Caki2 (cell line): ENCODE measurements at places on chromosomes 16 and 17. TPM values are rescaled to one million over a fixed set of nuclear protein-coding genes. Genes with fewer than 3 reads are reported as not detected.

DNA sequence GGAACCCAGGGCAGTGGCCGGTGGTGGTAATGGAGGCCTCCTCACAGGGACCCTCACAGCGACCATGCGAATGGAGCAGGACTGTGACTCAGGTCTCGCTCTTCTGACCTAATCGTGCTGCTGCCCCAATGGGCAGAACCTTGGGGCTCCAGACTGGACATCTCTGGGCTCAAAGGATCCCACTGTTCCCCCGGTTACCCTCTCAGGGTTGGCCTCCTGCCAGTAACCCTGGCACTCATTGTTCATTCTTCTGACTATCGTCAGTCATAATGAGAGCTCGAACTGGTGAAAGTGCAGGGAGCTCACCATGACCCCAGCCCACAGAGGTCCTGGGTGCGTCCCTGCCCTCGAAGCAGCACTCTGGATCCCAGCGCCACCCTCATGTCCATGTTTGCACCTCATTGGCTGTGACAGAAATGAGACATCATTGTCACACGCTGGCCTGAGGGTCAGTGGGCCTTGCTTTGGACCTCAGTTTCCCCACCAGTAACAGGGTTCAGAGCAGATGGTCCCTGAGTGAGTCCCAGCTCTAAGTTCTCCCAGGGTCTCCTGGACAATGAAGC is 4.0 kb upstream of the NPRL3 start:
- no peak for DNase-seq

DNA sequence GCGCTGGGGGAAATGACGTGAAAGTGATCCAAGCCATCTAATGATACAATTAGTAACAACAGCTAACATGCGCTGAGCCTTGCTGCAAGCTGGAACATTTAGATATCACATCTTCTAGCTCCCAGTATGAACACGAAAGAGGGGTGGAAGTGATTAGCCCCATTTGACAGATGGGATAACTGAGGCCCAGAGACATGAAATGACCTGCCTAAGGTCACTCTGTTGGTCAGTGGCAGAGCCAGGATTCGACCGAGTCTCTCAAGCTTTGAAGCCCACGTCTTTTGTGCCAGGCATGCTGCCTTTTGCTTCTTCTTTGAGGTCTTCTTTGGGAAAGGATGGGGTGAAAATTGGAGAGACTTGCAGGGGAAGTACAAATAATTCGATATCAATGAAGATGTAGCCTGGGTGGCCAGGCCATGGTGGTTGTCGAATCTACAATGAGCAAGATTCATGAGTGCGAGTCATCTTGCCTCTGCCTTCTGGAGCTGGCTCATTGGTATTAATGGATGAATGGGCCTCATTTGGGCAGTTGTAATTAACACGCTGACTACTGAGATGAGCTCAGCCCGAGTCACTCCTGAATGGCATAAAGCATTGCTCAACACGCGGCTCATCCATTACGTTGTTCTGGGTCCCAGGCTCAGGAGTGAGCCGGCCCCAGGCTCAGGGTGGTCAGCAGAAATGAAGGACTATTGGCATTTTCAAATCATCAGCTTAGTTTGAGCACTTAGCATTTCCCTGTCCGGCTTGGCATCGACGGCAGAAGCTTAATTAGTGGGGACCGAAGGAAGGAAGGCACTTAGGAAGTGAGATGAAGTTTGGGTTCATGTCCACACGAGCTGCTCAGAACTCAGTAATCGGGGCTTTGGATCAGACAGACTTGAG is 28.0 kb upstream of the GPRC5B start:
- DNase-seq = peak; percentile 29

GRCh38 chr16:1378087-1378803 is 26.5 kb downstream of the GNPTG start:
- no peak for DNase-seq

- no peak for DNase-seq
Observed at GRCh38 chr17:77724876-77725615, 233.5 kb upstream of the TNRC6C start.

DNA sequence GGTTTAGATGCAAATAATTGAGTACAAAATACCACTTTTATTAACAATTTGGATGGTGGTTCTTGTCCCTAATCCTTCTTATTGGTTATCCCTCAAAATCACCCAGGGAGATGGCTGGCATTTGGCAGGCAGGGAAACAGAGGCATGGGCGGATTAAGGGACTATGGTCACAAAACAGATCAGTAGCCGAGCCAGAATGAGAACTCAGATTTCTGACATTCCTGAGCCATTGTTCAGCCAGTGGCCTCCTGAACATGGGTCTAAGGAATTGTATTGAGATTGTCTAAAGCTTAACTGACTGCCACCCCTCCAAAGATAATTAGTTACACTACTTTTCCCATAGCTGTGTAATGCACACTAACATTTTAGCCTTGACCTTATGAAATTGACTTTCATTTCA is 88.4 kb downstream of the CHD9NB start:
- no peak for DNase-seq

- no peak for DNase-seq
Observed at GRCh38 chr17:47739150-47739549, 6.1 kb downstream of the TBX21 start.

GRCh38 chr17:32936186-32936893 is 8.4 kb downstream of the TMEM98 start:
- DNase-seq = no peak

GRCh38 chr16:4511441-4512082 is 27.0 kb downstream of the CDIP1 start:
- DNase-seq = peak; percentile 54

DNA sequence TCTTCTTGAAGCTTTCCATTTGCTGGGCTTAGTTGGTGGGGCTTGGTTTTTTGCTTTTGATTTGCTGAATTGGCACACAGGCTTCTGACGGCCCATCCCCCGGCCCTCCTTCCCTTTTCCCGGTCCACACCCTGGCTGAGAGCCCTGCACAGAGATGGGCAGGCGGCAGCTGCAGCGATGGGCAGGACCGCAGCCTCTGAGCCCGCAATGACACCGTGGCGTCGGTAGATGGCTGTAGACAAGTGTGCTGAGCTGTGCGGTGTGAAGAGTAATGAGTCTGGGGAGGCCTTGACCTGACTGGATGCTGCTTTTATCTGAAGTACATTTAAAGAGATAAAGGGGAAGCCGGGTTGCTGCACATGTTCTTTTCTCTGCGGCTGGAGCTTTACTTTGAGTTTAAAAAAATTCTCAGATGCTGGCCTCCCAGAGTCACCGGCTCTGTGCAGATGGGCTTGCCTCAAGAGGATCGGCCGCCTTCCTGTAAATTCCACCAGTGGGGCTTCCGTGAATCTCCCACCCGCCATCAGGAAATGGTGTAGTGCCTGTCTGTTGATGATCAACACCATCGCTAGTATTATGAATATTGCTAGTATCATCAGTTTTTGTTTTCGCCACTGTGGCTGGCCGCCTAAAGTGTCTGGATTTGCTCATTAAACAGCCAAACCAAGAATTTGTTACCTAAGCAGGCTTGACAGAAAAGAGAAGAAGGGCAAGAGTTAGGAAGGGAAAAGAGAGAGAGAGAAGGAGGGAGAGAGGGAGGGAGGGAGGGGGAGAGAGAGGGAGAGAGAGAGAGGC is 245.6 kb upstream of the RBFOX1 start:
- DNase-seq = peak; percentile 41

- DNase-seq = no peak
Observed at GRCh38 chr16:67678354-67679023, 11.9 kb downstream of the C16orf86 start.

DNA sequence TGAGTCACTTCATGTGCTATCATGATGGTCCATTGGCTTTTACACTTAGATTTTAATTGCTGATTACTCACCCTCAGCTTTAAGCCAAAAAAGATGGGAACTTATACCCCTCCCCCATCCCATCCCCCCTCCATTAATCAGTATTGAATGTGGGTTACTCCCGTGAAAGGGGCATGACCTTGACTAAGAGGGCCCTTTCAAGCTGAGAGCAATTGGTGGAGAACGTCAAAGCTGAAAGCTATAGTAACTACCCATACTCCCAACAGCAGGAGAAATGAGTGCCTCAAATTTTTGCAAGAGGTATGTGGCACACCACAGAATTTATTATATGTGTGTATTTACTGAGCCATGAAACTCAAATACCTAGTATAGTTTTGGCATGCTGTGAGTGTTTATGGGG is 99.7 kb upstream of the CDH8 start:
- peak; percentile 90 for DNase-seq

GRCh38 chr16:3822366-3823045 is 58.0 kb downstream of the CREBBP start:
- no peak for DNase-seq

- DNase-seq = no peak
Observed at GRCh38 chr17:2985318-2985717, 78.1 kb downstream of the OR1D5 start.

GRCh38 chr17:38461683-38462082 is 33.4 kb downstream of the ARHGAP23 start:
- no peak for DNase-seq

DNA sequence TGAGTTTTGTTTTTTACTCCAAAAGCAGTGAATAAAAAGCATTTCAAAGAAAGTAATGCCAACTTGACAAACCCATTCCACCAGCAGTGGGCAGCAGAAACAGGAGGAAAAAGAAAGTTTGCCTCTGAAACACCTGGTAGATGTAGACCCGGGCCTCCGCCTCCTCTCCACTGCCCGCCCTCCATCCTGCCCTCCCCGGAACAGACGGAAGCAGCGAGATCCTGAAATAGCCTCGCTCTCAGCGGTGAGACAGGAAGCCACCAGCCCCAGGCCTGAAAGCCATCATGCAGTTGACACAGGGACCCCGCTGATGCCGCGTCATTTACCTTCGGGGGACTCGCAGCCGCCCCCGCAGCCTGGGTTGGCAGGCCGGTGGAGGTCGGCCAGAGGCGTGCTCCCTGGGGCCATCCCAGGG is 67.8 kb downstream of the C16orf78 start:
- no peak for DNase-seq

- no peak for DNase-seq
Observed at GRCh38 chr16:29126057-29126494, 141.2 kb downstream of the LAT start.

- no peak for DNase-seq
Observed at GRCh38 chr17:50916026-50916707, 50.0 kb upstream of the TOB1 start.

TBC1D3K gene
- total RNA-seq = not detected in 2 replicates

TEKT5 gene
- total RNA-seq = not detected in 2 replicates

MRPL10 gene
- 61.4 and 63.9 TPM in 2 replicates for total RNA-seq

TBC1D3C gene
- not detected in 2 replicates for total RNA-seq

ADGRG3 gene
- total RNA-seq = not detected in 2 replicates

VPS35 gene
- 73.5 and 80.3 TPM in 2 replicates for total RNA-seq

ADAD2 gene
- not detected in 2 replicates for total RNA-seq

ZMYND15 gene
- total RNA-seq = 0.03 and 0.09 TPM in 2 replicates

TOM1L1 gene
- 33.9 and 35.2 TPM in 2 replicates for total RNA-seq

CBX2 gene
- total RNA-seq = 14.7 and 18.7 TPM in 2 replicates

KRT24 gene
- total RNA-seq = not detected in 2 replicates

SNX20 gene
- not detected in 2 replicates for total RNA-seq
